ENCODE measurements at places on chromosomes 4 and X. TPM values are rescaled to one million over a fixed set of nuclear protein-coding genes. Genes with fewer than 3 reads are reported as not detected.

GRCh38 chrX:115378471-115378870, 89.0 kb downstream of the LUZP4 start:
- H3K4me1 ChIP-seq, result no peaks in the 10 kb centered on the region
- no peak overlapping the region for H3K27ac ChIP-seq
- no peaks in the 10 kb centered on the region for H3K27me3 ChIP-seq
- no peak for DNase-seq

GRCh38 chr4:125594056-125594602, 279.4 kb downstream of the FAT4 start:
- H3K27me3 ChIP-seq, result no peaks in the 10 kb centered on the region
- H3K4me1 ChIP-seq, result no peaks in the 10 kb centered on the region
- no peak for DNase-seq
- peaks cover 9% of the 10 kb centered on the region for H3K36me3 ChIP-seq
- H3K27ac ChIP-seq, result no peak overlapping the region

DNA sequence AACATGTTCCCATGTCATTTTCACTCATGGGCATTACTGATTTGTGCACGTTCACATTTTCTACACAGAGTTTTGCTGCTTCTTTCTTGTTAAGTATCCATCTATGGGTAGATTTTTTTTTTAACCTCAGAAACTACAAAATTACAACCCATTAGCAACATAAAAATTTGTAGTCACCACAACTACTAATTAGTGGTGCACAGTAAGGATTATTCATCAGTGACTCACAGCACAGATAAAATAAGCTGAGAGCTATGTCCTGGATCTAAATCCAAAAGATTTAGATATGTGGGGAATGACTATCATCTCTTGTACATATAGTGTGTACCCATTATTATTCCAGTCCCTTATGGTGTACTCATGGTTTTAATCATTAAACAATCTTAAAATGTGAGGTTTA, 19.7 kb upstream of the AMELX start:
- H3K36me3 ChIP-seq, result no peaks in the 10 kb centered on the region
- H3K27ac ChIP-seq, result no peak overlapping the region
- no peaks in the 10 kb centered on the region for H3K4me1 ChIP-seq
- H3K4me3 ChIP-seq, result no peak overlapping the region

HAND2 gene
- total RNA-seq, result not detected

- no peak overlapping the region for H3K4me3 ChIP-seq
- no peaks in the 10 kb centered on the region for H3K4me1 ChIP-seq
- H3K36me3 ChIP-seq, result peaks cover 6% of the 10 kb centered on the region
- H3K27me3 ChIP-seq, result no peaks in the 10 kb centered on the region
- no peak for DNase-seq
Observed at GRCh38 chr4:839675-840443, 13.9 kb upstream of the CPLX1 start.

DNA sequence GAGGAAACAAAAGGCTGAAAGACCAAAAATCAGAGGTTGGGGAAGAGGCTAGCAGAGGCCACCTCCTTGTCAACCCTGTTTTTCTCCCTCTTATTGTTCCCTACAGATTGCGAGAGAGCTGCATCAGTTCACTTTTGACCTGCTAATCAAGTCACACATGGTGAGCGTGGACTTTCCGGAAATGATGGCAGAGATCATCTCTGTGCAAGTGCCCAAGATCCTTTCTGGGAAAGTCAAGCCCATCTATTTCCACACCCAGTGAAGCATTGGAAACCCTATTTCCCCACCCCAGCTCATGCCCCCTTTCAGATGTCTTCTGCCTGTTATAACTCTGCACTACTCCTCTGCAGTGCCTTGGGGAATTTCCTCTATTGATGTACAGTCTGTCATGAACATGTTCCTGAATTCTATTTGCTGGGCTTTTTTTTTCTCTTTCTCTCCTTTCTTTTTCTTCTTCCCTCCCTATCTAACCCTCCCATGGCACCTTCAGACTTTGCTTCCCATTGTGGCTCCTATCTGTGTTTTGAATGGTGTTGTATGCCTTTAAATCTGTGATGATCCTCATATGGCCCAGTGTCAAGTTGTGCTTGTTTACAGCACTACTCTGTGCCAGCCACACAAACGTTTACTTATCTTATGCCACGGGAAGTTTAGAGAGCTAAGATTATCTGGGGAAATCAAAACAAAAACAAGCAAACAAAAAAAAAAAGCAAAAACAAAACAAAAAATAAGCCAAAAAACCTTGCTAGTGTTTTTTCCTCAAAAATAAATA, 179.9 kb downstream of the AR start:
- DNase-seq, result no peak
- no peaks in the 10 kb centered on the region for H3K4me1 ChIP-seq
- H3K36me3 ChIP-seq, result peaks cover 34% of the 10 kb centered on the region
- H3K4me3 ChIP-seq, result no peak overlapping the region

- no peaks in the 10 kb centered on the region for H3K27me3 ChIP-seq
- H3K4me1 ChIP-seq, result peaks cover 8% of the 10 kb centered on the region
- H3K27ac ChIP-seq, result no peak overlapping the region
- peaks cover 4% of the 10 kb centered on the region for H3K36me3 ChIP-seq
Observed at GRCh38 chrX:14027511-14028019, 2.1 kb downstream of the GEMIN8 start.

GRCh38 chr4:3771164-3771809, 5.1 kb downstream of the ADRA2C start:
- no peak overlapping the region for H3K4me3 ChIP-seq
- H3K4me1 ChIP-seq, result no peaks in the 10 kb centered on the region
- H3K27ac ChIP-seq, result no peak overlapping the region
- H3K27me3 ChIP-seq, result no peaks in the 10 kb centered on the region
- DNase-seq, result no peak
- H3K36me3 ChIP-seq, result peaks cover 2% of the 10 kb centered on the region

MAGEA6 gene
- not detected for total RNA-seq

HPRT1 gene
- total RNA-seq, result 39.2 TPM

- no peaks in the 10 kb centered on the region for H3K36me3 ChIP-seq
- no peak overlapping the region for H3K4me3 ChIP-seq
- H3K4me1 ChIP-seq, result no peaks in the 10 kb centered on the region
- no peak for DNase-seq
- H3K27me3 ChIP-seq, result no peaks in the 10 kb centered on the region
- no peak overlapping the region for H3K27ac ChIP-seq
Observed at GRCh38 chr4:13783800-13784411, 156.4 kb upstream of the BOD1L1 start.

DNA sequence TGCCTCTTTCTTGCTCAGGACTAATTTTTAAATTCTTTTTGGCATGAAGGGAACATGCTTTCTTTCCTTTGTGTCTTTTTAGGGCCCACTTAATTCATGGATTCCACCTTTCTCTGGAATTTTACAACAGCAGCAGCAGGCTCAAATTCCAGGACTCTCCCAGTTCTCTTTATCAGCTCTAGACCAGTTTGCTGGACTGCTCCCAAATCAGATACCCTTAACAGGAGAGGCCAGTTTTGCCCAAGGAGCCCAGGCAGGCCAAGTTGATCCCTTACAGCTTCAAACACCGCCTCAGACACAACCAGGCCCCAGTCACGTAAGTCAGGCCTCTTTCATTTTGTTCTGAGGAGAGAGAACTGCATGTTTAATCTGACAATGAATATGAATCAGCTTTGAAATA, 2.3 kb downstream of the ODAM start:
- H3K36me3 ChIP-seq, result no peaks in the 10 kb centered on the region
- DNase-seq, result no peak
- H3K4me1 ChIP-seq, result no peaks in the 10 kb centered on the region
- no peak overlapping the region for H3K27ac ChIP-seq
- H3K4me3 ChIP-seq, result no peak overlapping the region

DNA sequence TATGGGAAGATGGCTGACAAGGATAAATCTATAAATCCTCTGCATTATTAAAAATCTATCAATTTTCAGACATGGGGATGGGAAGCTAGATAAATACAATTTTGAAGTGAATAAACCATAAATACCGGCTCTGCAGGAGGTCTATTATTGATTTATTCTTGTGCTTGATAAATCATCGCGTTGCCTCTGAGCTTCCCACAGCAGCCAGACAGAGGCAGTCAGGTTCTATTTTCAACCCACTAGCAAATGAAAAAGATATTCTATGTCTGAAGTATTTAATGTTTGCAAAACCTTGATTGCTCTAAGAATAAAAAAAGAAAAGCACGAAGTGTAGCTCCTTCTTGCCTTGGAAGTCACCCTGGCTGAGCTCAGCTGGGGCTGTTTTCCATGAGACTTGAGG, 216.2 kb downstream of the DHRSX start:
- no peak overlapping the region for H3K4me3 ChIP-seq
- no peaks in the 10 kb centered on the region for H3K27me3 ChIP-seq
- peaks cover 47% of the 10 kb centered on the region for H3K36me3 ChIP-seq
- H3K4me1 ChIP-seq, result no peaks in the 10 kb centered on the region
- no peak for DNase-seq

DNA sequence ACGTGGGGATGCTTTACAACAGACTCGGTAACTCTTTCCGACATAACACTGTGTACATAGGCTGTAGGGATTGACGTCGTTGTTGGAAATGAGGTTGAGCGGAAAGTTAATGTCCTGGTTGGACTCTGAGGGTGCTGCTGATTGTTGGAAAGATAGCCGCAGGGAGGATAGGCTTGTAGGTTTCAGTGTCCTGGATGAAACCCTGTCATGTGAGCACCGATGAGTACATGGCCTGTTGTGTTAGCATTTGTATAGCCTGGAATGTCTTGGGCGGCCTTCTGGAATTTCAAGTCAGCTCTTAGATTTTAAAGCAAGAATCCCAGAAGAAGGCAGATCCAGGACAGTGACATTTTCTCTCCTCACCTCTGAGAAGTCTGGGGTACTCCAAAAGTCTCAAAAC, 63.3 kb downstream of the TBC1D14 start:
- H3K27me3 ChIP-seq, result no peaks in the 10 kb centered on the region
- H3K36me3 ChIP-seq, result peaks cover 21% of the 10 kb centered on the region
- peak overlapping the region; percentile 33 for H3K4me3 ChIP-seq
- peak; percentile 84 for DNase-seq
- peaks cover 9% of the 10 kb centered on the region for H3K4me1 ChIP-seq
- H3K27ac ChIP-seq, result peak overlapping the region; percentile 92

SMR3B gene
- not detected for total RNA-seq

SRPX2 gene
- total RNA-seq, result not detected

SLITRK2 gene
- 0.09 TPM for total RNA-seq

GRCh38 chr4:31947101-31947500, 1226.9 kb downstream of the PCDH7 start:
- H3K27ac ChIP-seq, result no peak overlapping the region
- H3K36me3 ChIP-seq, result no peaks in the 10 kb centered on the region
- H3K27me3 ChIP-seq, result no peaks in the 10 kb centered on the region
- H3K4me3 ChIP-seq, result no peak overlapping the region

GRCh38 chr4:16890651-16891050, 7.8 kb downstream of the LDB2 start:
- no peaks in the 10 kb centered on the region for H3K36me3 ChIP-seq
- no peak for DNase-seq
- H3K4me1 ChIP-seq, result peaks cover 10% of the 10 kb centered on the region
- no peaks in the 10 kb centered on the region for H3K27me3 ChIP-seq
- no peak overlapping the region for H3K4me3 ChIP-seq
- H3K27ac ChIP-seq, result no peak overlapping the region

DNA sequence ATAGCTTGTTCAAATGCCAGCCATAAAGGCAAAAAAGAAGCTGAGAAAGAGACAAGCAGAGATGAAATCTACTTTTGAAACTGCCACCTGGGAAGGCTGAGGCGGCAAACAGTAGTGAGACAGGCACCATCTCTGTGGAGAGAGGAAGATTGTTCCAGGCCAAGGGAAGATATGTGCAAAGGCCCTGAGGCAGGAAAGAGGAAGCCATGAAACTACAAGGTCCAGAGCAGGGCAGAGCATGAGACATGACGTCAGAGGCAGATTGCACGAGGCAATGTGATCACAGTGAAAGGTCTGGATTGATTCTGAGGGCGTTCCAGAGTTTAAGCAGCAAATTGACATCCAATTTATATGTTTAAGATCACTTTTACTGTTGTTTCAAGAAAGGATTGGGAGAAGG, 226.1 kb downstream of the QDPR start:
- no peak for DNase-seq
- H3K4me3 ChIP-seq, result no peak overlapping the region
- H3K36me3 ChIP-seq, result peaks cover 3% of the 10 kb centered on the region
- no peaks in the 10 kb centered on the region for H3K27me3 ChIP-seq
- peaks cover 5% of the 10 kb centered on the region for H3K4me1 ChIP-seq
- no peak overlapping the region for H3K27ac ChIP-seq

DNA sequence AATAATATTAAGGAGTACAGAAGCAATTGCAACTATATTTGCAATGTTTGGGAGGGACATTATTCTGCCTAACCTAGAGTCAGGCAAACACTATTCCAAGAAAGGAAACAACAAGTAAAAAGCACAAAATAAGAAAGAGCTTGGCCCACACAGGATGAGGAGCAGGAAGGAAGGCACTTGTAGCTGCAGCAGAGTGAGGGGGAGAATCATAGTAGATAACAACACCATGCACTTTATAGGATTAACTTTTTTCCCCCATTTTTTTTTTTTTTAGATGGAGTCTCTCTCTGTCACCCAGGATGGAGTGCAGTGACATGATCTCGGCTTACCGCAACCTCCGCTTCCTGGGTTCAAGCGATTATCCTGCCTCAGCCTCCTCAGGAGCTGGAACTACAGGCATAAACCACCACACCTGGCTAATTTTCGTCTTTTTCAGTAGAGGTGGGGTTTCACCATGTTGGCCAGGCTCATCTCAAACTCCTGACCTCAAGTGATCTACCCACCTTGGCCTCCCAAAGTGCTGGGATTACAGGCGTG, 10.3 kb upstream of the JCHAIN start:
- H3K36me3 ChIP-seq, result no peaks in the 10 kb centered on the region
- no peak overlapping the region for H3K27ac ChIP-seq
- H3K4me3 ChIP-seq, result no peak overlapping the region

FGB gene
- not detected for total RNA-seq

TREX2 gene
- 1.3 TPM for total RNA-seq

NAP1L3 gene
- total RNA-seq, result 89.6 TPM

DNA sequence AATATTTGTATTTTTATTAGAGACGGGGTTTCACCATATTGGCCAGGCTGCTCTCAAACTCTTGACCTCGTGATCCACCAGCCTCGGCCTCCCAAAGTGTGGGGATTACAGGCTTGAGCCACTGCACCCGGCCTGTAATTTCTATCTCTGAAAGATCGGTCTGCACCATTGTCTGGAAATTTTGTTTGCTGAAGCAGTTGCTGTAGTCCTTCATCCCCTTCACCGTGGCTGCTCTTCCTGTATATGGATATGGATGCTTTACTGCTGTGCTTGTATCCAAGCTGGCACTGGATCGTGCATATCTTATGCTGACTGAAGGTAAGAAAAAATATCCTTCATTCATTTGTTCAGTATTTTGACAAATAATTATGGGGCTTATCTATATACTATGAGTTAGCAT, 338.4 kb upstream of the GNPDA2 start:
- DNase-seq, result no peak
- H3K4me3 ChIP-seq, result no peak overlapping the region
- H3K27ac ChIP-seq, result no peak overlapping the region
- H3K4me1 ChIP-seq, result no peaks in the 10 kb centered on the region
- H3K36me3 ChIP-seq, result 0 out of 2 replicates have a peak, but pooled peaks cover 5% of the 10 kb centered on the region
- H3K27me3 ChIP-seq, result no peaks in the 10 kb centered on the region

- no peaks in the 10 kb centered on the region for H3K36me3 ChIP-seq
- H3K4me3 ChIP-seq, result no peak overlapping the region
- H3K4me1 ChIP-seq, result no peaks in the 10 kb centered on the region
- no peak overlapping the region for H3K27ac ChIP-seq
- H3K27me3 ChIP-seq, result no peaks in the 10 kb centered on the region
Observed at GRCh38 chrX:106007815-106008214, 30.7 kb downstream of the SERPINA7 start.

- H3K4me1 ChIP-seq, result peaks cover 2% of the 10 kb centered on the region
- peaks cover 14% of the 10 kb centered on the region for H3K36me3 ChIP-seq
- peak overlapping the region; percentile 56 for H3K4me3 ChIP-seq
- DNase-seq, result peak; percentile 81
- H3K27ac ChIP-seq, result no peak overlapping the region
Observed at GRCh38 chrX:1481636-1482529, 29.2 kb upstream of the ASMTL start.

NALF2 gene
- total RNA-seq, result 11.2 TPM

Measured in H9 (cell line).